ENCODE measurements at places on chromosomes 16 and 17.

GRCh38 chr17:16293931-16294330, 59.3 kb downstream of the CENPV start:
- DNase-seq: no peak

GRCh38 chr17:2776589-2777241, 19.5 kb upstream of the RAP1GAP2 start:
- DNase-seq: no peak

GRCh38 chr17:78179372-78179771, 7.5 kb downstream of the TK1 start:
- DNase-seq: no peak

GRCh38 chr16:81220349-81220748, 18.1 kb upstream of the BCO1 start:
- no peak for DNase-seq

GRCh38 chr16:1258225-1258600, 2.3 kb downstream of the TPSD1 start:
- DNase-seq: no peak

DNA sequence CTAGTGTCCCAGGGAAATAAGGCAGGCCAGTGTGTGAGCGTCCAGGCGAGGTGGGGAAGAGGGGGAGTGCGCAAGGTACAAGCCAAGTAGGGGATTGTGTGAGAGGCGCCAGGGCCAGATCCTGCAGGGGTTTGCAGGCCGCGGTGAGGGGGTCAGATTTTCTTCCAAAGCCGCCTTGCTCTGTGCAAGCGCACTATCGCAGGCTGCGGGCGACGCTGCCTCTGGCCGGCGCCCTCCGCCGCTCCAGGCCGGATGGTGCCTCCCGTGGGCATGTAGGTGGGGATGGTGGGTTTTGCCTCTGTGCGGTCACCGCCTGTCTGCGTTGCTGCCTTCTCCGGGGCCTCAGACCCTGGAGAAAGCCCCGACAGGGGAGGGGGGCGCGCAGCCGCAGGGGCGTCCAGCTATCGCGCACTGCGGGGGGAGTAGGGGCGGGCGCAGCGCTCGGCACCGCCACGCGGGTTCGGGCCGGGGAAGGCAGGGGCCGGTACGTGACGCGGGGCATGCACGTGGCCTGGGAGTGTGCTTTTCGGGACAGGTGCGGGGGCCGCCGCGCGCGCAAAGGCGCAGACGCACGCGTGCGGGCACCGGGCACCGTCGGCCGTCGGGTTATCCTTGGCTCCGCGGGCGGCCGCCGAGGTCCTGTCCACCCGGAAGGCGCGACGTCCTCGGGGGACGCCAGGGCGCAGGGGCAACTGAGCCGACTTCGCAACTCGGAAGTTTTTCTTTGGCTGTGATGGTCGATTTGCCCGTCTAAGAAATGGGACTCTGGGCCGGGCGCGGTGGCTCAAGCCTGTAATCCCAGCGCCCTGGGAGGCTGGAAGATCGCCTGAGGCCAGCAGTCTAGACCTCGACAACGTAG, 1.1 kb upstream of the HAPSTR1 start:
- DNase-seq: no peak

- no peak for DNase-seq
These were observed 1.1 kb downstream of the ZNF423 start for GRCh38 chr16:49854796-49855203.

DNA sequence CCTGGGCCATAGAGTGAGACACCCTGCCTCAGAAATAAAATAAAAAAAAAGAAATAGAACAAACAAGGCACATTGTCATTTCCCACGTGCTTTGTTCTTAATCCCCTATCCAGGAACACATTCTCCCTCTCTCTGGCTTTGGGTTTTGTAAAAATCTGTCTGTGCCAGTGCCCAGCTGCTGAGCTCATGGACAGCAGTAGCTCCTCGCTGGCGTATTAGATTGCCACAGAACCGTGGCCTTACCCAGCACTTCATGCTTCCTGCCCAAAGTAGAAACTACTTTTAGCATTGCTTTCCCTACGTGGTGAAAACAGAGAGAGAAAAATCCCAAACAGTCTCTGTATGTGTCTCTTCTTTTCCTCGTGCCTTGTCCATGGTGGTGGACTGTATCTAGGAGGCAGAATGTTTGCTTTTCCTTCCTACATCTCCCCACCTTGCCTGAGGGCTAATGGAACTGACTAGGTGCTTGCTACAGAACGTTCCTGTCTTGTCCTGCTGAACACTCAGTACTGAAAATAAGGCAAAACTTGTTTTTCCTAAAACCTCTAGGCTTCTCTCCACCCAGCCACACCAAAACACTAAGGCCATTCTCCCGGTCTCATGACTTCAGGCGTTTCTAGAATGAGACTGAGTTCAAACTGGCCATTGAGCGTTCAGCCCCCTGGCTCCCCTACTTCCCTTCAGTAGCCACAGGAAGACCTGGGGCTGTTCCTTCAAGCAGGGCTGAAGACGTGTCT, 26.1 kb downstream of the MNT start:
- DNase-seq: no peak

DNA sequence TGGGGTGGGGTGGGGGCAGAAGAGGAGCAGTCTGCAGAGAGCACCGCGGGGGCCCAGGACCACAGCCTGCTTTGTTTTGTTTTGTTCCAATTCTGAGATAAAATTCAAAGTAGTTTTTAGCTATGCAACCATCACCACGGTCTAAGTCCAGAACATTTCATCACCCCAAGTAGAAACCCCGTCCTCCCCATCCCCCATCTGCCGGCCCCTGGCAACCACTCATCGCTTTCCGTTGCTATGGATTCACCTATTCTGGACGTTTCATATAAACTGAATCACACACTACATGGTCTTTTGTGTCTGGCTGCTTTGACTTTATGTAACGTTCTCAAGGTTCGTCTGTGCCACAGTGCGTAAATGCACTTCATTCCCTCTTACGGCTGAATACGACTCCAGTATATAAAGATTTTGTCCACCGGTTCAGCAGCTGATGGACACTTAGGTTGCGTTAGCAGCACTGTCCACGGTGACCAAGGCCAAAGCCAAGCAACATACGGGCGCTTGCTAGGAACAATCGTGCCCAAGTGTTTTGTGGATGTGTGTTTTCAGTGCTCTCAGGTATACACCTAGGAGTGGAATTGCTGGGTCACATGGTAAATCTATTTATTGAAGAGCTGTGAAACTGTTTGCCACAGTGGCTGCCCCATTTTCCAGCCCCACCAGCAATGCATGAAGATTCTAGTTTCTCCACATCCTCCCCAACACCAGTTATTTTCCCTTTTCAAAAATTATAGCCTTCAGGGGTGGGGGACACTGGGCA, 27.7 kb upstream of the RASD1 start:
- DNase-seq: no peak

GRCh38 chr16:870856-871561, 70.5 kb upstream of the GNG13 start:
- no peak for DNase-seq

- no peak for DNase-seq
These were observed 140.7 kb upstream of the PLCG2 start for GRCh38 chr16:81638286-81638945.

GRCh38 chr16:30028438-30029076, 2.5 kb downstream of the TLCD3B start:
- DNase-seq: no peak

GRCh38 chr16:1968146-1968953, 1.7 kb downstream of the RNF151 start:
- DNase-seq: no peak

DNA sequence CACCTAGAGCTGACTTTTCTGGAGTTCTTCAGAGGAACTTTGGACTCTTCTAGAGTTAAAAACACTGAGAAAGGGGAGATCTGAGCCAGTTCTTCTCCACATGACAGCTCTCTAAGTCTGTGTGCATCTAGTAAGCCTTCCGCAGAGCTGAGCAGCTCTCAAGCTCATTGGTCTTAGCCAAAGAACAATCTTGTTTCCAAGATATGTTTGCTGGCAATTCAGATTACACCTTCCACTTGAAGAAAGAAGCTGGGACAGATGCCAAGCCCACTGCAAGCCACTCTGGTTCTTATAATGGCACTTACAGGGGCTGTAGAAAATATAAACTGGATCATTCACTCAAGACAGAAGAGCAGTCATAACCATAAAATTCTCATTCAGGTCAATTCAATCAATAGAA, 134.1 kb upstream of the TOX3 start:
- no peak for DNase-seq

- DNase-seq: no peak
These were observed 11.3 kb upstream of the STAC2 start for GRCh38 chr17:39236981-39237441.

GRCh38 chr17:66580184-66580955, 254.5 kb upstream of the CACNG5 start:
- DNase-seq: peak; percentile 60

DNA sequence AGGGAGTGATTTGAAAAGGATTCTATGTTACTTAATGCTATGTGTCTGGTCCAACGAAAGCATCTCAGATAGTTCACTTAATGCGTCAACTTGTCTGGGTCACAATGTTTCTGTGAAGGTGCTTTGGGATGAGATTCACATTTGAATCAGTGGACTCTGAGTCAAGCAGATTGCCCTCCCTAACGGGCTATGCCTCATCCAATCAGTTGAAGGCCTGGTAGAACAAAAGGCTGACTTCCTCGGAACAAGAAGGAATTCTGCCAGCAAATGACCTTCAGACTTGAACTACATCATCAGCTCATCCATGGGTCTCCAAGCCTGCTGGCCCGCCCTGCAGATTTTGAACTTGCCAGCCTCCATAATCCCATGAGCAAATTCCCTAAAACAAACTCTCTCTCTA, 15.2 kb downstream of the EMP2 start:
- no peak for DNase-seq

- DNase-seq: no peak
These were observed 773 bp downstream of the NTN3 start for GRCh38 chr16:2471653-2472487.

DNA sequence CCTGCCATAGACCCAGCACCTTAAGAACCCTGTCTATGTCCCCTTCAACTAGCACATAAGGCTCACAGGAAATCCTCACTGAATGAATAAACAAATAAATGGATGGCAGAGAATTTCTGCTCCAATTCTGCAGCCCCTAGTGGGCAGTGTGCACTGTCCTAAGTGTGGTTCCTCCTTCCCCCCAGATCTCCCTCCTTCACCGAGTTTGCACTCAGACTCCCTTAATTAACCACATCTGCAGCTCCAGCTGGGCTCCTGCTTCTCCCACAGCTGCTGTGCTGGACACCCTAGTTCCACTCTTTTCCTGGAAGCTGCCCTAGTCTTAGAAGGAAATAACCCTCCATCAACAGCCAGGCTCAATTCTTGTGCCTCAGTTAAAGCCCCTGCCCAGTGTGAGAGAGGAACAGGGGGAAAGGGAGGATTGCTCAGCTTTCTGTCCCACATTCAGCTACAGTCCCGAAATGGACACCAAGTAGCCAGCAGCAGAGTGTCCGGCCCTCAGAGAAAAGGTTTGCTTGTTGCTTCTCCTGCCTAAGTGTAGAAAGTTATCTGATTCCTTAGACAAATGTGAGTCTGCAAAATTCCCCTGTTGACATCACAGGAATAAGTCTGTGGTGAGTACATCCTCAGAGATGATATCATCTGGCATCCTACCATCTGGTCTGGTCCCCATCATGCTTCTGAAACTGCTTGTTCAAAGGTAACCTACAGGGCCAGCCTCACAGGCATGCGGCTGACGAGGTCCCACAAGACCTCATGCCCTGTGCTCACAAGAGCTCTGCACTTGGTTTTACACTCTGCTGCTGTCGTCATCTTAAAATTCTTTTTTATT, 12.3 kb downstream of the LRRC3C start:
- DNase-seq: peak; percentile 56

DNA sequence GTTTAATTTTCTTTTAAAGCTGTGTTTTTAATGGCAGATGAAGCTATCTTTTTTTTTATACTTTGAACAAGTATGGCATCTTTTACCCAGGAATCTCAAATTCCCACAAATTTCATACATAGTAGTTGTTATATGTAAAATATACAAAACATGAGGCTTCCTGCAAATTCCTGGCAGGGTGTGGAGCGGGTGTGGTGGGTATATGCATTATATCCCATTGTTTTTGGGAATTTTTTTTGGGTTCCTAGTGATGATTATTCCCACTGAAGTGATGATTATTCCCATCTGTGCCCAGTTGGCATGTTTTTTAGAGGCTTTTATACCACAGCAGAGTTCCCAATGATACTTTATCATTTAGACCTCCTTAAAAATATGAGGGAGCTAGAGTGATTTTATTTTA, 320.4 kb downstream of the ZFHX3 start:
- DNase-seq: no peak

GRCh38 chr17:77793146-77793970, 165.1 kb upstream of the TNRC6C start:
- no peak for DNase-seq
